CD4-positive, alpha-beta T cell treated with Interleukin-10 for 1 hour (primary cell): ENCODE measurements at places on chromosomes 7 and 10.
A peak's percentile ranks its signal among the peaks of the same experiment; 100 is the strongest.

- DNase-seq: no peak
Measured at GRCh38 chr7:28800150-28800549, 158.0 kb downstream of the TRIL start.

DNA sequence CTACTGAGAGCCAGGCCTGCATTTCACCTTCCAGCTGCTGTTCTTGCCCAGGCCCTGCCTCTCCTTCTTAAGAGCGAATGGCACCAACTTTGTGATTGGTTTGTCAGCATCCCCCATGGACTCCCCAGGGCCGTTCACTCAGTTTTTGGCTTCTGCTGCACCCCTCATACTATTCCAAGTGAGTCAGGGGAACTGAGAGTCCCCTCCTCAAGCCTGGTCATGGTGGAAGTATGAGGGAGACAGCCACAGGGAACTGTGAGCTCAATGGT is 62.4 kb upstream of the ANTXRL start:
- no peak for DNase-seq

GRCh38 chr7:18241543-18242231 is 214.0 kb upstream of the PRPS1L1 start:
- DNase-seq: no peak

DNA sequence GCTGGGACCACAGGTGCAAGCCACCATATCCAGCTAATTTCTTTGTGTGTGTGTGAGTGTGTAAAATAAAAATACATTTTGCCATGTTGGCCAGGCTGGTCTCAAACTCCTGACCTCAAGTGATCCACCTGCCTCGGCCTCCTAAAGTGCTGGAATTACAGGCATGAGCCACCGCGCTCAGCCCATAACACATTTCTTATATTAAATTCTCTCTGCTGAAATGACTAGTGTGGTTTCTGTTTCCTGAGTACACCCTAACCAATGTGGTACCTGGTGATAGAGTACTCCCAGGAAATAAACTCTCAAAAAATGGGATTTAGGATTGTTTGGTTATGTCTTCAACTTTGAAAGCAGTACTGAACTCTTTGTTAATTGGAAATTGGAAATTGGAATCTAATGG is 19.4 kb upstream of the FHIP2A start:
- no peak for DNase-seq

GRCh38 chr7:142412551-142413193 is 154.8 kb upstream of the PRSS58 start:
- DNase-seq: peak; percentile 57

DNA sequence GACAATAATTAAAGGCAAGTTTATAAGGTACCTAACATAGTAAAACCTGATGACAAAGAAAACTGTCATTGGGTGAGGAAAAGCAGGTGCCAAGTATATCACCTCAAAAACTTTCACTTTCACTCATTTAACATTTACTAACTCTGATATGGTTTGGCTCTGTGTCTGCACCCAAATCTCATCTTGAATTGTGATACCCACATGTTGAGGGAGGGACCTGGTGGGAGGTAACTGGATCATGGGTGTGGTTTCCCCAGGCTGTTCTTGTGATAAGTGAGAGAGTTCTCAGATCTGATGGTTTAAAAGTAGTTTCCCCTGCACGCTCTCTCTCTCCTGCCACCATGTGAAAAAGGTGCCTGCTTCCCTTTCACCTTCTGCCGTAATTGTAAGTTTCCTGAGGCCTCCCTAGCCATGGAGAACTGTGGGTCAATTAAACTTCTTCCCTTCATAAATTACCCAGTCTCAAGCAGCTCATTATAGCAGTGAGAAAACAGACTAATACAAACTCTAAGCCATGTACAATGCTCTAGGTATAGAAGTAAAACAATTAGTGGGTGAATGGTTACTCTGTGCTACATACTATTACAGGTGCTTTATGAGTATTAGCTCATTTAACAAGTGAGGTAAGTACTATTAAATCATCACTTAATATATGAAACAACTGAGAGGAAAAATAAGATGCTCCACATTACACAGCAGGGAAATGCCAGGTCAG is 199.0 kb downstream of the CHCHD3 start:
- peak; percentile 41 for DNase-seq

- no peak for DNase-seq
Measured at GRCh38 chr7:82676777-82677463, 233.3 kb upstream of the CACNA2D1 start.

GRCh38 chr10:103493916-103494877 is 692 bp downstream of the NEURL1 start:
- DNase-seq: peak; percentile 30

- DNase-seq: no peak
Measured at GRCh38 chr10:113982769-113983168, 60.9 kb upstream of the ADRB1 start.

- no peak for DNase-seq
Measured at GRCh38 chr10:42969909-42970308, 107.0 kb upstream of the RET start.

- no peak for DNase-seq
Measured at GRCh38 chr7:41824284-41824683, 121.4 kb upstream of the INHBA start.

- no peak for DNase-seq
Measured at GRCh38 chr7:113120647-113121046, 2.3 kb upstream of the SMIM30 start.

DNA sequence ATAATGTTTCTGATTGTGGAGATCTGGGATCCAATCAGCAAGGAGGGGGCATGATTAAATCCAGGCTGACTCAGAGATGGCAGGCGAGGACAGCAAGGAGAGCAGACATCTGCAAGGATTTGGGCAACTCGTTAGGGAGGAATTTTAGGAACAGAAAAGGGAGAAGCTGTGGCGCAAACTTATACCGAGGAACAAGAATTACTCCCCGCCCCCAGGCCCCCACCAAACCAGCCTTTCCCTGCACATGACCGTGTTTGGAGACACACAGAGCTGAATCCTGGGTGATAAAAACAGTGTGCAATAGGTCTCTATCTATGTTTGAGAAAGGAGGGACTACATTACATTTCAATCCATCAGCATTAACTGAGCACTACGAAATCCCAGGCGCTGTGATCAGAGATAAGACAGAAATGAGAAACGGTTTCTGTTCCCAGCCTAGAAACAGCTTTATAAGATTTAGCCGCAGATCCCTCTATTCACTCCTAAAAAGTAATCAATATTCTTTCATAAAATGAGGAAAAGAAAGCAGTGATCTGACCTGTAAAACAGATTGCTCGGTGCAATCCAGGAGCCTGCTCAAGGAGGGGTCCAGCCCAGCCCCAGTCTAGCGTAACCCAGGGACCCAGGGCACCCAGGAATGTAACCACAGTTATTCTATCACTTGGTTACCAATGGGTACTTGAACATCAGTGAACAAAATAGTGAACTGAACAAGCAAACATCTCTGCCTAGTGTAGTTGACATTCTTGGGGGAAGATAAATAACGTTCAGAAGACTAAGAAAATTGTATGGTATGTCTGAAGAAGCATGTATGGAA is 37.2 kb upstream of the RAPGEF5 start:
- DNase-seq: no peak

- DNase-seq: no peak
Measured at GRCh38 chr10:44880090-44880715, 30.9 kb upstream of the TMEM72 start.

GRCh38 chr7:67773081-67773480 is 776.4 kb downstream of the TYW1 start:
- no peak for DNase-seq

DNA sequence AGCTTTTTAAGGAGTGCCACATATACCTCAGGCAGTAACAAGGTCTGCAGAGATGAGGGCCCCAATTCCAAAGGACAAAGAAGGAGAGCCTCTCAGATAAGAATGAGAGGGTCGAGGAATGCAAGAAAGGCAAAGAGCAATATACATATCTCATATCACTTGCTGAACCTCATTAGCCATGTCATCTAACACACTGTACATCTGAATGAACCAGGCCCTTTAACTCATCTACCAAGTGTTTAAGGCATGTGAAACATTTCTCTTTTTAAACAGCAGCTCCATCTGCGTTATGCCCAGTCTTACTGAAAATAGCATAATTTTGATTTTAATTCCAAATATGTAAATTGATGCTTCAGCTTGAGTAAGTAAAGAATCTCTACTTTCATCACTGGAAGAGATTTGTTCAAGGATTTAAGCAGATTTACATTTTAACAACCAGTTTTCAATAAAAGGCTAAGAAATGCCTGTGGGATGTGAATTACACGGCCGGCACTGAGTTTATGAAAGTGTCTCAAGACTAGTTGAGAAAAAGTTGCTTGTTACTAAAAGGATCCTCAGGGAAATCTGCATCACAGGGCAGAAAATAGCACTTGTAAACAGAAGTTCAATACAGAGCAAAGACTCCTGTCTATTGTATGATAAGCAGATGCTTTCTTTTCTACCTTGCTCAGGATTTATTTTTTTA is 123.8 kb upstream of the SLC26A5 start:
- DNase-seq: no peak

- DNase-seq: no peak
Measured at GRCh38 chr10:30387646-30388243, 38.7 kb upstream of the MTPAP start.

DNA sequence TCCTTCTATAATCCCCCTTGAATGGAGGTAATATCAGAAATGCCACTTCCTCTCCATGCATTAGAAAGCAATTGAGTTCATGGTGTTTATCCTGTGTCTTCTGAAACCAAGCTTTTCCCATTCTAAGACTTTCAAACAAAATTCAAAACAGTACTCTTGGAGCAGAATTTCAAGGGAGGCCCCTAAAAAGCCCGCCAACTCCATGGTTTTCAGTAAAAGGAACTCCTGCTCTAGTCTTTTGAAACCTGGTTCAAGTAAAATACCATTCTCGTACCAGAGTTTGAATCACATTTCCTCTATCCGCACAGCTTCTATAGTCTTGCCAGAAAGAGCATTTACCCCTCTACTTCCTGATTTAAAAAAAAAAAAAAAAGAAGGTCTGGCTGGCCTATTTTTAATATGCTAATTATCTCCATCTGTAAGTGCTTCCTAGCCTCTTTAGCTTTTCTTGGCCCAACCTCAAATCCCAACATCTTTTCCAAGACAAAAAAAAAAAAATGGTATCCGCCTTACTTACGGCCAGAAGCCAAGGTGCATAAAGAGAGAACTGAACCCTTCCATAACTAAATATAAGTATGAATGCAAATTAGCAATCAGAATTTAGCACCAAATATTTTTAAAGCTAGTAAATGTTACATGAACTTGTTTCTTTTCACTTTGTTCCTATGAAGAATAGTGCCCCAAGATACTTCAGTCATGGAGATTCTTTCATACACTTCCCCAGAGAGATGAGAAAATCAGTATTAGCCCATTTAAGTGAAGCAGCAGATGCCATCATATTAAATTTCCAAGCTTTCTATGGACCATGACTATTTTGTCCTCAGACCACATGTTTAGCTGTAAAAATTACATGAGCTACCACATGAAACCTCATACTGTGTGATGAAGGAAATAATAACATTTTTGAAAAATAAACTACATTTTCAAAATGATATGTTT is 199.9 kb upstream of the FAM3C start:
- no peak for DNase-seq
